ENCODE measurements at places on chromosomes 11 and 22.

GRCh38 chr11:123231777-123232176 lies 36.7 kb upstream of the CLMP start:
- DNase-seq = no peak

DNA sequence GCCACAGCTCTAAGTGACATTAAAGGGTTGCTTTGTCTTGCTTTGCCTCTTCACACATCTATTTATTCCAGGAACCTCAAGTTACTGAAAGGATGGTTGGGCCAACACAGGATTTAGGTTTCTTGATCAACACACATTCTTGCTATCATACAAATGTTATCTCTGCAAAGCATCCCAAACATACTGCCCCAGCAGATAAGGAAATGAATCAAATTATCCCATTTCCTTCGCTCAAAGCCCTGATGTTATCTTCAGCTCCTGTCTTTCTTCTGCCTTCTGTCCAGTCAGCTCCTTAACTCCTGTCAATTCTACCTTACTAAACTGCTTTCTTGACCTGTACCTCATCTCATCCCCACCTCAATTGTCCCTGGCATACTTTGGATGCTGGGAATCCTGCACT lies 355.9 kb upstream of the TENM4 start:
- DNase-seq = no peak

- DNase-seq = no peak
These were observed 15.4 kb downstream of the CAPN5 start for GRCh38 chr11:77081976-77082836.

DNA sequence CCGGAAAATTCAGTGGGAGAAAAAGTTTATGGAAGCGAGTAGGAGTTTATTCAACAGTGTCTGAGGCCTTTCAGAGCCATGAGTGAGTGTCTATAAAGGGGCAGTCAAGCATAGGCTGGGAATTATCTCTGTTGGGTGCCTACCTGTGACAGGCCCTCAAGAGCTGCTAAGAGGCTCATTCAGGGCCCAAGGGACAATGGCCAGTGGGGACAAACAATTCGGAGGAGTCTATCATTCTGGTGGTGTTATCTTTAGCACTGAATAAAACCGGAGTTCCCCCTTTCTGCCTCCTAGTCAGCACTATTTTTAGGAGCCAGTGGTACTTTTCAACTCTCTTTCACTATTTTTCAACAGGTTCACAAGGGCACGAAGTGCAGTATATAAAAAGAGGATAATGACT lies 89.5 kb upstream of the HTATIP2 start:
- no peak for DNase-seq

- no peak for DNase-seq
These were observed 13.2 kb upstream of the SSTR3 start for GRCh38 chr22:37225481-37225880.

DNA sequence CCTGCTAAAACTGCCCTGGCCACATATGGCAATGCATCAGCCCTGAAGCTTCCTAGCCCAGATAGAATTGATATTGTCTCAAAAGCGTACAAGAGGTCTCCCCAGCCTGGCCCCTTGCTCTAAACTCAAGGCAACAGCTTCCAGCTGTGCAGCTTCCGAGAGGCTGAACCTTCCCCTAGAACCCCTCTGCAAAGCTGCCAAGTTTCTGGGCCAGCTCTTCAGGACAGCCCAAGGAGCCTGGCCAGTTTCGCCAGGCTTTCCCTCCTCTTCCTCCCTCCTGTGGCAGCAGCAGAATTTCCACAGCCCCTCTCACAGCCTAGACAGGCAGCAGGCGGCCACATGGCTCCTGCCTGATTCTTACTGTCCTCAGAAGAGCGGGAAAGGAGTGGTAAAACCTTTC lies 34.5 kb downstream of the NUMA1 start:
- DNase-seq = no peak

Measured in renal cortex interstitium (tissue), 15 donors.